ENCODE measurements at places on chromosomes 3 and 15.

DNA sequence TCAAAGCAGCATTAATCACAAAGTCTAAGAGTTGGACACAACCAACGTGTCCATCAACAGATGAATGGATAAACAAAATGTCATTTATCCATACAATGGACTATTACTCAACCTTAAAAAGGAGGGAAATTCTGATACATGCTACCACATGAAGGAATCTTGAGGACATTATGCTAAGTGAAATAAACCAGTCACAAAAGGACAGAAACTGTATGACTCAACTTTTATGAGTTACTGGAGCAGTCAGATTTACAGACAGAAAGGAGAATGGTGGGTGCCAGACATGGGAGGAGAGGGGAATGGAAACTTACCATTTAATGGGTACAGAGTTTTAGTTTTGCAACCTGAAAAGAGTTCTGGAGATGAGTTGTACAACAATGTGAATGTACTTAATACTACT is 43.0 kb upstream of the SEC13 start:
- no peak for DNase-seq

- DNase-seq = no peak
Observed at GRCh38 chr3:2711081-2711480, 399.1 kb downstream of the IL5RA start.

DNA sequence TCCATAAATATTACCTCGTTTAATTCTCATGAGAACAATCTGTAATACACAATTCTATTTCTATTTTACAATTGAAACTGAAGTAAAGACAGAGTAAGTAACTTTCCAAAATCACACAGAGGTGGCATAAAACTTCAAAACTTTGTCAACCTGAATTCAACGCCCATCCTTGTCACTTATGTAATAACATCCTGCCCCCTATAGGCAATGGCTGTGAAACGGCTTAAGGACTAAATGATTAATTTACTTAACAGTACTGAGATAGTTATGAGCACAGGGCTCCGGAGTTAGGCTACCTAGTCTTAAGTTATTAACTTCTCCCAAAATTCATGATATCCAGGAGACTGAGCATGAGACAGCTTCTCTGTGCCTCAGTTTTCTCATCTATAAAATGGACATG is 293.1 kb upstream of the CHRM5 start:
- no peak for DNase-seq

DNA sequence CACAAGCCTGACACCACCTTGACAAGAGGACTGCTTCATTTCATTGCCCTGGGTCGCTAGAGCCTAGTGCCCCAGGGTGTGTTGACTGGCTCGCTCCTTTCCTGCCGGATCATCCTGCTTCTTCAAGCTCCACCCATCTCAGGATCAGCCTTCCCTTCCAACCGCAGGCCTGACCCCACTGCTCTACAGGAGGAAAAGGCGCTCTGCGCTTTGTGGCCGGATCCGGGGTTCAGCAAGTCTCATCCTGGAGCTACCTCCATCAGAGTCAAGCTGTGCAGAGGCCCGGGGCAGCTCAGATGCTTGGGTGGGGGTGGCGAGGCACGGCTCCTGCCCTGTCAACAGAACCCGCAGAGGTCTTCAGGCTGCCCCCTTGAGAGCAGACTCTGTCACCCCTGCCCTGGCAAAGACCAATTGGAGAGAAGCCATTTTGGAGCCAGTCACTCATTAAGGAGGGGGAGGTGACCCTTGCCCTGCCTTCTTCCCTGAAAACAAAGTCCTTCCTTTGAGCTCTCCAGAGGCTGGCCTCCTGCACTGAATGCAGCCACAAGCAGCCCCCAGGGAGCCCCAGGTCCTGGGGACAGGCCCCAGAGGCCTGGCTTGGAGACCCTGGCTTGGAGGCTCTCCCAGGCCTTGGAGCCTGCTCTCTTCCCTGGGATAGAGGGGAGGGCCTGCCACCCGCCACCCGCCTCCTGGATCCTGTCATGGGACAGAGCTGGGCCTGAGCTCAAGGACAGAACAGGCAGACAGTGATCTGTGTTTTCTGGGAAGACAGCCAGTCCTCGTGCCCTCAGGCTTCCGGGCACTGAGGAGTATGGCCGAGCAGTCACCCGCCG is 80.3 kb downstream of the CPN2 start:
- no peak for DNase-seq

- DNase-seq = no peak
Observed at GRCh38 chr15:35061161-35061824, 23.8 kb downstream of the NANOGP8 start.

- no peak for DNase-seq
Observed at GRCh38 chr15:32674681-32675080, 33.2 kb downstream of the SCG5 start.

DNA sequence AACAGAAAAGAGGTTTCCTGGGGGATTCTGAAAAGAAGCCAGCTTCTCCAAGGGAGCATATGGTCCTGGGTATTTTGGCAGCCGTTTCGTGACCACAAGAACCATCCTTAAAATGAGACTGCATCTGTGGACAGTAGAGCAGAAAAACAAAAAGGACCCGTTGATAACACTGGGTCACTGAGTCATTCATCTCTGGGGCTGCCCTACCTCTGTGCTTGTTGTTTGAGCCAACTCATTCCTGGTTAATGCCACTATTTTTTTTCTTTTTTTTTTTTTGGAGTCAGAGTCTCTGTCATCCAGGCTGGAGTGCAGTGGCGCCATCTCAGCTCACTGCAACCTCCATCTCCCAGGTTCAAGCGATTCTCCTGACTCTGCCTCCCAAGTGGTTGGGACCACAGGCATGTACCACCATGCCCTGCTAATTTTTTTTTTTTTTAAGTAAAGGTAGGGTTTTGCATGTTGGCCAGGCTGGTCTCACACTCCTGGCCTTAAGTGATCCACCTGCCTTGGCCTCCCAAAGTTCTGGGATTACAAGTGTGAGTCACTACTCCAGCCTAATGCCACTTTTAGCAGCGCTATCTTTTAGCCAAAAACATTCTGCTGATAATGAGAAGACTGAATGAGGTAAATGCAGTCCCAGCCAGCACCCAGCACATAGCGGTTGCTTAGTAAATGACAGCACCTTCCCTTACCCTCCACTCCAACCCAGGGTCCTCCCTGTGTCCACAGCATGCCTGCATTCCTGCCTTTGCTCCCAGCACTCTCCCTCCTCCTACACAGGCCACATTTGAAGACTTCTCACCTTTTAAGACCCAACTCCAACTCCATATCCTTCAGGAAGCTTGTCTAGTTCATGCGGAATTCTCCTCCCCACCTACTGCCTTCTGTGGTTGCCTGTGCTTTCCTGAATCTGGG is 9.1 kb upstream of the ISL2 start:
- no peak for DNase-seq

DNA sequence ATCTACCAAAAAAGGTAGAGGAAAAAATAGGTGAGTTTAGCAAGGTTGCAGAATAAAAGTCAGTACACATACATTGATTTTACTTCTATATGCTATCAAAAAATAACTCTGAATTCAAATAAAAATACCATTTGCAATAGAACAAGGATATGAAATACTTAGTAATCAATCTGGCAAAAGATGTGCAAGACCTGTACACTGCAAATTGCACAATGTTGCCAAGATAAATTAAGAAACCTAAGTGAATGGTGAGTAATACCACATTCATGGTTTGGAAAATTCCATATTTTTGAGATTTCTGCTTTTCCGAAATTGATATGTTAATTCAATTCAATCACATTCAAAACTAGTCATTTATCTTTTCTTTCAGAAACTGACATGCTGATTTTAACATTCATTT is 464.8 kb downstream of the EPHA3 start:
- no peak for DNase-seq

- no peak for DNase-seq
Observed at GRCh38 chr15:85497172-85497569, 116.8 kb downstream of the AKAP13 start.

- DNase-seq = no peak
Observed at GRCh38 chr15:40826423-40827075, 2.0 kb downstream of the PPP1R14D start.

DNA sequence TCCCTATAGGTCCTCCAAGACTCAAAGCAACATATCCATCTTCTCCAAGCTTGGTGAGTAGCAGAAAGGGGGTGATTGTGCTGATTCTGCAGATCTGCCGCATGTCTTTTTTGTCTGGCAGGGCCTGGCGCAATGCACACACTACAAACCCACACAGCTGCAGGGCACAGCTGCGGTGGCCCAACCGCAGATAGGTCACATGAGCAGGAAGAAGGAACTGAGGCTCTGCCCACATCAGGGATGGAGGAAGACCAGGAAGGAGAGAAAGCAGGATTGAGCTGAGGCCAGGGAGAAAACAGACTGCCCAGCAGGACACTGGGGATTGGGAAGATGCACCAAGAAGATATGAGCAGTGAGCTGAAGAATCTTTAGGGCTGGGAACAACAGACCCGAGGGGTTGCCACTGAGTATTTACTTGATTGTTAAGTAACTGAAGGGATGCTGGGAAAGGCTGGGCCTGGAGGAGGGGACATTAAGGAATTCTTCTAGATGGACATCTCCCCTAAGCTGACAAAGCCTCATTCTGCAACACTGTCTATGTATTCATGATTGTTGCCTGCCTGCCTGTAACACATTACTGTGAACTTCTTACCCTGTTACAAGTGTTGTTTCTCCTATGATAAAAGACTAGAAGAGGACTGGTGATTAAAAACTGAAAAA is 126.7 kb downstream of the MYLK start:
- no peak for DNase-seq

GRCh38 chr15:76239786-76240185 is 71.5 kb downstream of the ETFA start:
- DNase-seq = no peak

GRCh38 chr3:12193485-12194165 is 34.9 kb upstream of the TIMP4 start:
- no peak for DNase-seq

GRCh38 chr3:83523470-83524073 is 1435.2 kb upstream of the CADM2 start:
- DNase-seq = no peak

DNA sequence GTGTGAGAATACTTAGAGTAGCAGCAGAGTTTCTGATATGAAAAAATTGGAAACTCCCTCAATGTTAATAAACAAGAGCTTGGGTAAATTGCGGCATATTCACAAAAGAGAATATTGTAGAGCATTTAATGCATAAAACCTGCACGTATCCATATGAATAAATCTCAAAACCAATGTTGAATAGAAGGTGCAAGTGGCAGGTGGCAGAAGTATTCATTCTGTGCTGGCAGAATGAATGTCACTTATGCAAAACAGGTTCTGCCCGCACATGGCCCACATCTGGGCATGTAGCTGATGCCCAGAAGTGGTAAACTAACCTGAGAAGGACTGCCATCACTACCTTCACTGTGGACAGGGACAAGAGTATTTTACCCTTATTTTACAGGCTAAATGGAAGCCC is 14.1 kb upstream of the PRSS50 start:
- no peak for DNase-seq

- DNase-seq = peak; percentile 22
Observed at GRCh38 chr3:71478568-71478967, 105.0 kb downstream of the FOXP1 start.

DNA sequence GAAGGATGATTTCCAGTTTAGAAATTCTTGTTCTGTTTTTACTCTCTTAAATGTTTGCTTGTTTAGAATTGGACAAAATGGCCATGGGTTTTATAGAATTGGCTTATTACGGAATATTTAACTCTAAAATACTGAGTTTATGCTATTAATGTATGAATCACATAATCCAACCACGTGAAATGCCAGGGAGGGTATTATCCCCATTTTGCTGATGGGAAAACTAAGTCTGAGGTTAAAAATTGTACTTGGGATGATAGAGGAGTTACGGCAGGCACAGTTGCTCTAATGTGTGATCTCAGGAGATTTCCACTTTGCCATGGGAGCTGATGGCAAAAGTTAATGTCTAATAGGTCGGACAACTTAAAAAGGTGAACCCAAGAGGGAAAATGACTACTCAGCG is 194.4 kb downstream of the ITPR1 start:
- no peak for DNase-seq

DNA sequence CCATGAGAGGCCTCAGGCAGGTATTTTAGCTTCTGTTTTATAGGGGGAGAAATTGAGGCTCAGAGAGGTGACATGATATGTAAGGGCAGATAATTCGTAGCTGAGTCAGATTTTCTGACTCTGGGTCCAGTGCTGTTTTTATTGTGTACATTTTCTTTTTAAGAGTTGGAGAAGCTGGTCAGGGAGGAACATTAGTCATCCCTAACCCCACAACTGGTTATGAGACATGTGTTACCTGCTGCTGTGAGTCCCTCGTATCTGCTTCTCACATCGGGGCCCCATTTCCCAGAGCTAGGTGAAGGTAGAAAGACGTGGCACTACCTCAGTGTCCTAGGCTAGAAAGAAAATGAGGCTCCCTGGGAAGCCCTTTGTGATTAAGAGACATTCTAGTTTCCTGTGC is 28.6 kb downstream of the GALNT15 start:
- no peak for DNase-seq

- DNase-seq = no peak
Observed at GRCh38 chr3:16297997-16298885, 33.2 kb downstream of the OXNAD1 start.

GRCh38 chr3:170598091-170598502 is 12.2 kb upstream of the SLC7A14 start:
- no peak for DNase-seq

DNA sequence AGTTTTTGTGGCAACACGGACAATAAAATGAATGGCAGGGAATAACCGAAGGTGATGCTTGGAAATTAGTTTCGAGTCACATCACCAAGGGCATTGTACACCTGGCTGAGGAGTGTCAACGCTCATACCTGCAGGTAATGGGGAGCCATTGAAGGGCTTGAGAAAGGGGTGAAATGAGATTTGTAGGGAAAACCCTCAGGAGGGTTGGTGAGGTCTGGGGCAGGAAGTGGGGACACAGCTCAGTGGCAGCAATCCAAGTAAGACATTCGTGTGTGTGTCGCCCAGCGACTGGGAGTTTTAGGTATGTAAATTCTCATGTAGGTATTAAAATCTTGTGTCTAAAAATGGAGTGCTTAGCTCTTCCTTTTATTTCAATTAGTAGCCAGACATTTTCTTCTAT is 14.3 kb downstream of the PARP14 start:
- DNase-seq = no peak

DNA sequence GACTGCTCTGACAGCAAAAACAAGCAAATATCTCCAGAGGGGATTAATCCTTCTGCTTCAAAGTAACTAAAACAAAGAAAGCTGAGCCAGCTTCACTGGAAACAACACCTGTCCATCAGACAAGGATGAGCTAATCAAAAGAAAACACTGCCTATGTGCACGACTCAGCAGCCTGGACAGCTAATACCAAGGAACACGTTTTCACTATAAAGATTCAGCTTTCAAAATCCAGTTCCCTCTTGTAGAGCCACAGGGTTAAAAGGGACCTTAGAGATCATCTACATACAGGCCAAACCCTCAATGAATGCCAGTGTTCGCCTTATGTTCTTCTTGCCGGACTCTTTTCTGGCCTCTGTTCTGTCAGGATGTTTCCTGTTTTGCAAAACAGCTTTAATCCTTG is 6.9 kb downstream of the TUSC7 start:
- no peak for DNase-seq

DNA sequence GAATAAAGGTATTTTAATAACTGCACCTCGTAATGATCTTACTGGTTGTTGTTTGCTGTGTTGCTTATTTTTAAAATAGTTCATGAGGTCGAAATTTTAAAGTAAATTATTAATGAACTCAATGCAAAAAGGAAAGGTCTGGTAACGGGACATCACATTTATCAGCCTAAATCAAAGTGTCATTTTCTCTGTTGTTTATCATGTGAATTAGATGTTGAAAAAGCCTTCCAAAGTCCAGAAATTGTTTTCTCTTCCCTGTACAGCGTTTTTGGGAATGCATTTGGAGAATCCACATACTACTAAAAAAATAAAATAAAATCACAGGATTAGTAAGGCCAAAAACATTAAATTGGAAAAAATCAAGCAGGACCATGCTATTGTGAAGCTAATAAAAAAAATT is 339.2 kb upstream of the NECTIN3 start:
- no peak for DNase-seq

- no peak for DNase-seq
Observed at GRCh38 chr15:95957861-95958260, 372.6 kb upstream of the NR2F2 start.
